ENCODE measurements at places on chromosomes 2 and 18.
A peak's percentile ranks its signal among the peaks of the same experiment; 100 is the strongest.

DNA sequence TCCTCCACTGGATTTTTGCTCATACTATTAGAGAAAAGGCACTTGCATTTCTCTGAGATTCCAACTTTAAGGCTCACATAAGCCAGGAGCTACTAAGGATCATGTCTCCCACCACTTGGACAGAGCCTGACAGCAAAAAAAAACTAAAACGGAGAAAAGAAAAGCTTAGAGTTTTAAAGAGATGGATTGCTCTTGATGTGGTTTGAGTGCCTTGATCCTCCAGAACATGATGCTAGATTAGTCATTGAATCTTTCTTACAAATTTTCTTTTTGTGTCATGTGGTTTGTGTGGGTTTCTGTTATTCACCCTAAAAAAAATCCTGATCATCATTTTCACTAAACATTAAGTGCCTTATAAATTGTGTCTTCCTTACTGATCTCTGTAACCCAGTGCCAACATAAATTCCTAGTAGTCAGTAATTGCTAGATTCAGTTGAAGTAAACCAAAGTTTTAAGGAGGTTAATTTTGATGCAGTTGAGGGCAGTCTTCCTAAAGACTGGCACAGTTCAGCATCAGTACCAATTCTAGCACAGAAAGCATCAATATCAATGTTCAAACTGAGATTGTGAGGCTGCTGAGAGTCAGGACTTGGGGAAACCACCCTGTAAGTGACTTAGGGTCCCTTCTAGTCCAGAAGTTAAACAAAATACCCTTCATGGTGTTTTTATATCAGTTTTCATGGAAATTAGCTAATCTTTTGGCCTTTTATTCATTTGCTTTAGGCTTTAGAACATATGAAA is 206.3 kb downstream of the RAD51AP2 start:
- no peak for DNase-seq

GRCh38 chr2:120847700-120848321 is 112.1 kb downstream of the GLI2 start:
- DNase-seq = peak; percentile 43

- no peak for DNase-seq
Observed at GRCh38 chr2:50952596-50952995, 79.3 kb downstream of the NRXN1 start.

DNA sequence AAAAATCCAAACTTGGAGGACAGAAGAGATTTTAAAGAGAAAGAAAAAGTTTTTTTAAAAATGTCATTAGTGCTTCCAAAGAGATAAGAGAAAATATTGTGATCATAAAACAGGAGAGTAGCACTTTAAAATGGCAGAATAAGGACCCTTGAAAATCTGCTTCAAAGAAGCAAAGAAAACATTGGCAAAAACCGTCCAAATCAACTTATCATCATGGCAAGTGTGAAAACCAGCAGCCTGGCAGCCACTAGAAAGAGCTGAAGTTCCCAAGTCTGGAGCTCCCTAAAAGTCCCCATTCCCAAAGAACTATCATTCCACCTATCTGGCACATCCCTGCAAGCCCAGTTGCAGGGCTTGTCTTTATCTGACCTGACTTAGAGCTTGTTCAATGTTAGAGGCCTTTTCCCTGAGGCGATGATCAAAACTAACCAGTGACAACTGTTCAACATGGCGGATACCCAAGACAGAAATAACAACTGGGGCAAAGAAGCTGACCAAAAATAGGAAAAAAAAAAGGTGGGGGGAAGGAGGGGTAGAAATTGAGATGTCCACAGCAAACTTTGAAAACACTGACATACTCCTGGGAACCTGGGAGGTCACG is 24.6 kb upstream of the RNU4ATAC start:
- DNase-seq = no peak

- no peak for DNase-seq
Observed at GRCh38 chr2:215571689-215572088, 135.8 kb upstream of the FN1 start.

GRCh38 chr2:96345438-96345837 is 9.9 kb downstream of the NCAPH start:
- DNase-seq = no peak

DNA sequence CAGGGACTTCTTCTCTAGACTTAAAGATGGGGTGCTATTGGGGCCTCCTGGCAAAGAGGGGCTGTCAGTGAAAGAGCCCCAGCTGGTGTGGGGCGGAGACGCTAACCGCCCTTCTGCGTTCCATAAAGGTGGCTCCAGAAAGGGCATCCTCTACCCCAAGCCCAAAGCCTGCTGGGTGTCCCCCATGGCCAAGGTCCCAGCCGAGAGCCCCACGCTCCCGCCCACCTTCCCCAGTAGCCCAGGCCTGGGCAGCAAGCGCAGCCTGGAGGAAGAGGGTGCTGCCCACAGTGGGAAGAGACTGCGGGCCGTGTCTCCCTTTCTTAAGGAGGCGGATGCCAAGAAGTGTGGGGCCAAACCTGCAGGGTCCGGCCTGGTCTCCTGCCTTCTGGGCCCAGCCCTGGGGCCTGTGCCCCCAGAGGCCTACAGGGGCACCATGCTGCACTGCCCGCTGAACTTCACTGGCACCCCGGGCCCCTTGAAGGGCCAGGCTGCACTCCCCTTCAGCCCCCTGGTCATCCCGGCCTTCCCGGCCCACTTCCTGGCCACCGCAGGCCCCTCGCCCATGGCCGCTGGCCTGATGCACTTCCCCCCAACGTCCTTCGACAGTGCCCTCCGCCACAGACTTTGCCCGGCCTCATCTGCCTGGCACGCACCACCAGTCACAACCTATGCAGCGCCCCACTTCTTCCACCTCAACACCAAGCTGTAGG is 15.2 kb downstream of the ARID5A start:
- DNase-seq = no peak

- no peak for DNase-seq
Observed at GRCh38 chr2:218281449-218281848, 10.9 kb downstream of the TMBIM1 start.

DNA sequence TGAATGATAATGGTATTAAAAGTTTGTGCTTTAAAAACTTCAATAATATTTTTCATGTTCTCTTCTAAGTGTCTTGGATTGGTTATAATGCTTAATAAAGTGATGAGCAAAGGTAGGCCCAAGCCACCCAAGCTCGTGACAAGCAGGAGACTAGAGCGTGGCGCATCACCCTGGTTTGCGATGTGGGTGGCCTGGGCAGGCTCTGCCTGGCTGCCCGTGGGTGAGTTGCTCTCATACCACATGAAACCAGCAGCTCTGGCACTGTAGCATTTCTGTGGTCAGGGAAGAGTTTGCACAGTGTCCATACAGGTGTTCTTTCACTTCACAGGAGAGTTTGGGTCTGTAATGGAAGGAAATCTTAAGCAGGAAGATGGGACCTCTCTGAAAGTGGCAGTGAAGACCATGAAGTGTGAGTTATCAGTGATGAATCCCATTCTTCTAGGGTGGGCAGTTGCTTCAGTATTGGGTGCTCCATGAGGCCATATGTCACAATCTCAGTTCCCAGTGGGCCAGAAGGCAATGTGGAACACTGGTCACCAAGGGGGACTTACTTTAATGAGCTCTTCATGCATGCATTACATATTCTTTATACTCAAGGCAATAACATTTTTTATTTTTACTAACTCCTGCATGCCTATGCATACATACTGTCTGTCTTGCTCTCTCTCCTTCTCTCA is 51.4 kb upstream of the TMEM87B start:
- no peak for DNase-seq

GRCh38 chr2:91839904-91840868 is 3031.0 kb upstream of the TEKT4 start:
- no peak for DNase-seq

DNA sequence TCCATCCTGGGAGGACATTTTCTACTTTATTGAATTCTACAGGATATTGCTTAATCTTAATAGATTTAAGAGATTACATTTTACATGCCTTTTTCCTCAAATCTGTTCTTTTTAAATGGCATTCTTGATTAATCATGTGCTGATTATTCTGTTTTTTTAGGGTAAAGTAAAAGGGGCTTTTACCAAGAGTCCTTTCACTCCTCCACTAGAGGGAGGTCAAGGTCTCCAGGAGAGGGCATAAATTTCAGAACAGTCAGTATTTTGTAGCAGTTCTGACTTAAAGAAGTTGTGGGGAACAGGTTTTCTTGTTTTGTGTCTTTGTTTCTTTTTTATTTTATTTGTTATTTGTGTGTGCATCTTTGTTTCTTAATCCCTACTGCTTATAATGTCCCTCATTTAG is 25.4 kb downstream of the WDR75 start:
- DNase-seq = peak; percentile 15

- no peak for DNase-seq
Observed at GRCh38 chr2:163701399-163702195, 34.2 kb downstream of the FIGN start.

DNA sequence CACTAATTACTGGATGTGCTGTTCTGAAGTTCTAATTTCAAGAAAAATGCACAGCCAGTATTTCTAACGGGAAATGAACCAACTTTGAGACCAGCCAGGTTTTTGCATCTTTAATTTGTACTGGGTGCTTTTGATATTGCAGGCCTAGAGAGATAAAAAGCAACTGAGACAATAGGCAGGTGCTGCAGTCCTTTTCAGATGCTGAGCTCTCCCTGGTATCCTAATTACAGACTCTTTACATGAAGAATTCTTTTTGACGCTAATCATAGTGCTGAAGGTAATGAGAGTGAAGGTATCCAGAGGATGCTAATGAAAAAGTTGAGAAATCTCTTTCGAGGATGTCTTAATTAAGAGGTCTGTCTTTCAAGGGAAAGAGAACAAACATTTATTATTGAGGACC is 85.1 kb downstream of the SERPINB8 start:
- no peak for DNase-seq

Data from left kidney (tissue), 8 donors.